ENCODE measurements at places on chromosomes 5 and 9.

- no peak for DNase-seq
These were observed 31.1 kb downstream of the KCNIP1 start for GRCh38 chr5:170534941-170535340.

- DNase-seq = no peak
These were observed 25.8 kb downstream of the CDC25C start for GRCh38 chr5:138305797-138306196.

DNA sequence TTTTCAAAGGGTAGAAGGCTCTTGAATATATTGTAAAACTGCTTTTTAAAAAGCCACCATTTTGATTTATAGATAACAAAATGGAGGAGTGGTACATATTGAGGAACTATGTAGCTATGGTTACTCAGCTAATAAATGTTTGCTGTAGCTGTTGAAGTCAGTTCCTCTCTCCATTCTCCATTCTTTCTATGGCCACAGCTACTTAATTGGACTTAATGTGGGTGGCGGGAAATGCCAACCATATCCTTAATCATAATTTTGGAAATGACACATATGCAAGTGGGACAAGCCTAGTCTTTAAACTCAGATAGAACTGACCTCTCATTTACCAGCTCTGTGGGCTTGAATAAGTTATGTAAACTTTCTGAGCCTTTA is 10.6 kb downstream of the CDKN2A start:
- no peak for DNase-seq

GRCh38 chr9:124242331-124243194 is 15.2 kb upstream of the NEK6 start:
- no peak for DNase-seq

DNA sequence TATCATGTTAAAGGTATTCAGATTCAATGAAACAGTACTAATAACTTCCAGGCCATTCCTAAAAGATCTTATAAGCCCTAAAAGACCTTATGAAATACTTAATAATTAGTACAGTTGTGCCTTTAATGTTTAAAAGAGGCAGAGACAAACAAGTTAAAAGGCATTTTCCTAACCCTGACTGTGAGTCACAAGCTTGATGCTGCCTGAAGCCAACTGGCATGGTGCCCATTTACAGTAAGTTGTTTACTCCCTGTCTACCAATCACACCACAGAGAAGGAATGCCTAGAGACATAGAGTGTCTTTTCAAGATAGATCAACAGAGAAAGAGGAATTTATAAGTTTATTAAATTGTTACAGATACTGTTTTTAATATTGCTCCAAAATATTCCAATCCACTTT is 47.8 kb downstream of the NR3C1 start:
- DNase-seq = peak; percentile 38

DNA sequence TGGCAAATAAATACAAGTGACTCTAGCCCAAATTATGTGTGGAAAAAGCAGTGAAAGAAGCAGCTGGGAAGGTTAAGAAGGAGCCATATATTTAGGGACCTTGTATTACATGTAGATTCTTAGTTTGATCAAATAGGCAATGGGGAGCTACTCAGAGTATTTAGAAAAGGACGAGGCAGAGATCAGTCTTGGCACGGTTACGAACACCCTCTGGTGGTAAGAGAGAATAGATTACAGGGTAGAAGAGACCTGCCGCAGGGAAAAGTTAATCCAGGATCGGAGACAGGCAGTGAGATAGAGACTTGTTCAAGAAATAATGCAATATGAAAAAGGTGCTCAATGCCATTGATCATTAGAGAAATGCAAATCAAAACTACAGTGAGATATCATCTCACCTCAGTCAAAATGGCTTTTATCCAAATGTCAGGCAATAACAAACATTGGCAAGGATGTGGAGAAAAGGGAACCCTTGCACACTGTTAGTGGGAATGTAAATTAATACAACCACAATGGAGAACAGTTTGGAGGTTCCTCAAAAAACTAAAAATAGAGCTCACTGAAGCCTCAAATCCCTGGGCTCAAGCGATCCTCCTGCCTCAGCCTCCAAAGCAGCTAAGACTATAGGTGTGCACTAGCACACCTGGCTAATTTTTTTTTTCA is 12.0 kb downstream of the INIP start:
- DNase-seq = no peak

GRCh38 chr9:4061717-4062116 is 238.2 kb downstream of the GLIS3 start:
- DNase-seq = no peak

DNA sequence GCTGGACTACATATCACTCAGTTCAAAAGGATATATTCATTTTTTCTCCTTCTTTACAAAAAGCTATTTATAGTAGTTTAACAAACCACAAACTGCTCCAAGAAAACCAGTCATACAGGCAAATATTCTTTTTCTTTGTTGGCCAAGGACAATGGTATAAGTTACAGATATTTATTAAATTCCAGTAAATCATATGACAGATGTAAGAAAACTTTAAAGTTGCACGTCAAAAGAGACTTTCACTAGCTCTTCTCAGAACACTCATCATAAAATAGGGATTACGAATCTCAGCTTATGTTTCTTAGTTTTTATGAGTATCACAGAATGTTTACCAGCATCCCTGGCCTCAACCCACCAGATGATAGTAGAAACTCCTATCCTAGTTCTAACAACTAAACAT is 67.2 kb downstream of the ANKRD31 start:
- DNase-seq = no peak

GRCh38 chr5:155189981-155190380 is 176.4 kb downstream of the KIF4B start:
- no peak for DNase-seq

DNA sequence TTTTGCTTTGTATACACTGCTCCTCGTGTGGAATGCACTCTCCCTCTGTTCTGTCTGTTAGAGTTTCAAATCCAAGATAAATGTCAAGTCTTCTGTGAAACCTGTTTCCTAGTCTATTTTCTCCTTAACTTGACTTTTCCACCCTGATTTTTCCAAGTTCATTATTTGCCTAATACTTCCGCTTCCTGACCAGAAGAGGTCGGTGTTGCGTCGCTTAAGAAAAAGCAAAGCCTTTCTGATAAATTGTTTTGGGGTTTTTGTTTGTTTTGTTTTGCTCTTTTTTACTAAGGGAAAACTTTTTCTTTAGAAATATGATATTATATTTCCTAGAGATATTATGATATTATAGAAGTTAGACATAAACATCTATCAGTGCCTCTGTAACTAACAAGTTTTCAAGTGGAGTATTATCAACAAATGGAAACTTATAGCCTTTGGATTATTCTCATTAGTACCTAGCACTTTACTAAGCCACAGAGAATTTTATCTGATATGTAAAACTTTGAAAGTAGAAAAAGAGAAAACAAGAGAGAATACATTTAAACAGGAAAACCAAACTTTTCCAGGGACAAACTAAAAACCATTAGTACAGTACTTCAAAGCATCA is 55.8 kb downstream of the PHAX start:
- DNase-seq = peak; percentile 27

DNA sequence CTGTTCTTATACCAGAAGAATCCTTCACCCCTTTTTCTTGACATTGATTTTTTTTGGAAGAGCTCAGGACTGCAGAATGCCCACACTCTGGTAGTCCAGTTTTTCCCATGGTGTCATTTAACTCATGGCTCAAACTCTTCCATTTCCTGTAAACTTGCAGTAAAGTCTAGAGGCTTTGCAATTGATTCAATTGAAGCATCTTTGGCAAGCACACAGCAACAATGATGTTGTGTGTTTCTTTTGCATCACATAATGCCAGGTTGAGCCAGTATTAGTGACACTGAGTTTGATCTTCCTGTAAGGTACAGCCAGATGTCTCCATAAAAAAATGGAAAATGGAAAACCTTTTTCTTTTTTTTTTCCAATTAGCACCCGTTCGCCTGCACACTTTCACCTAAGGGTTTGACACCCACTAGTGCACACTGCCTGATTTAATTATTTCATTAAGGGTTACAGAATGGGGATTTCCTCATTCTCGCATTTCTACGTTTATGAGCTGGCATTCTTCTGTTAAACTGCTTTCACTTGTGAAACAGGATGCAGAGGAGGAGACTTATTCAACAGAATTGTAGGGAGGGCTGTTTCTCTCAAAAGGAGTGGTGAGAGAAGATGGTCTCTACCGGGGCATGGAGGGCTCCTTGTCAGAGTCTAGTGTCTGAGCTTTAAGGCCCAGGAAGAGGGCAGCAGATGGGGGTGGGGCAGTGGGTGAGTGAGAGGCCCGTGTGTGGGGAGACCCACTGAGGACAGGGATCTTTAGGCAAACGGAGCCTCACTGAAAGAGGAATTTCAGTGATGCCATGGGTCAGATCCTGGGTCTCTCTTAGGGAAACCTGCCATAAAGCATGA is 2.2 kb upstream of the S1PR3 start:
- peak; percentile 32 for DNase-seq

DNA sequence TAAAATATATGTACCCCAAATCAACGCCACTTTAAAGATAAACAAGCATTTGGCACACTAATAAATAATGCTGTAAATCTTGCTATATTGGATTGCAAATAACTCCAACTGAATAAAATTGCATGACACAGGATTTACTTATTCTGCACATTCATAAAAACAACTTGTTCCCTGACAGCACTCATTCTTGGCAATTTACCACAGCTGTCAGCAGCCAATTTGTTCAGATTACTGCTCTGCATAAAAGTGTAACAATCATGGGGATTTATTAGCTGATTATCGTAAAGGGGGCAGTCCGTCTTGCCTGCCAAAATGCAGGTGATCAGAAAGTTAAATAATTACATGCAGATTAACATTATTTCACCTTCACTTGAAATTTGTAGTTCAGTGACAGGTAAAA is 285.3 kb downstream of the SLF1 start:
- DNase-seq = no peak

DNA sequence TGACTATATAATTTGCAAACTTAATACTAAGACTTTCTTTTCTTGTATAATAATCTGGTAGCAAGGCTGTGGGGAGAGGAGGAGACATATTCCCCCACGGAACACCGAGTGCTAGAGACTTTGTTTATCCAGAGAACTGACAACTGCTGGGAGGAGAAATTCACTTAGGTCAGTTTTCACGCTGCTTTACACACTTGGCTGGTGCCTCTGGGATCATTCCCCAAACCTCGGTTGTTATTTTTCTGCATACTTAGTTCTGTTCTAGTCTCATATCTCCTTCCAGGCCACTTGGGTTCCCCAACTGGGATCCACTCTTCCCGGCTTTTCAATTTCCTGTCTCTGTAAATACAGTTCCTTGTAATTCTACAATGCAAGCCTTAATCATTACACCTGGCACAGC is 238.2 kb upstream of the ADAMTS16 start:
- DNase-seq = no peak

GRCh38 chr5:67301285-67301903 is 104.8 kb upstream of the CD180 start:
- DNase-seq = no peak

DNA sequence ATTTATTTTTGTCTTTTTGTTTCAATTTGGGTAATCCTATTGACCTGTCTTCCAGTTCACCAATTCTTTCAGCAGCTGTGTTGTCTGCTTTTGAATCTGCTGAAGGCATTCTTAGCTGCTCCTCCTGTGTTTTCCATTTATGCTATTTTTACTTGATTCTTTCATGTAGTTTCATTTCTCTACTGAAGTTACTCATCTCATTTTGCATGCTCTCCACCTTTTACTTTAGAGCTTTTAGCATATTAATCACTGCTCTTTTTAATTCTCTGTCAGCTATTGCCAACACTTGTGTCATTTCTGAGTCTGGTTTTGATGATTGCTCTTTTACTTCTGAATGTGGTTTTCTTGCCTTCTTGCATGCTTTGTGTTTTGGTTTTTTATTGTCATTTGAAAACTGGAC is 496.0 kb upstream of the CLINT1 start:
- DNase-seq = no peak

DNA sequence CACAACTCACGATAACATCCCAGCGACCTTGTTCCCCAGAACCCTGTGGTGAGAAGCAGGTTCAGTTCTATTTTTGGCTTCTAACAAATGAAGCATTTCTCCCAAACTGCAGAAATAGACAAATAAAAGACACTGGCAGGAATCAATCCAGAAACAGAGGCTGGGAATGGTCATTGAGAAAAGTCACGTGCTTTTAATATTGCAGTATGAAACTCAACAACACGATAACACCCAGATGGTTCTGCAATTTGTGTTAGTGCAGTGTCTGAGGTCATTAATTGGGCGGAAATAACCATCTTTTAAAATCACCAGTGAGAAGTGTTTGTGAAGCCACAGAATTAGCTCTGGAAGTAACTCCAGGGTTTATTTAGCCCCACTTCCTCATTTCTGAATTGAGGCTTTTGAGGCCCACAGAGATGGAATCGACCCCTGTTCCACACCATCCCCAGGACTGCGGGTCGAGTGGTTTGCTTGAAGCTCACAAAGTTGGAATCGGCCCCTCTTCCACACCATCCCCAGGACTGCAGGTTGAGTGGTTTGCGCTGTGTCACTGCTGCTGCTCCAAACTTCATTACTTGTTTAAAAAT is 164.7 kb upstream of the IRX4 start:
- DNase-seq = no peak

DNA sequence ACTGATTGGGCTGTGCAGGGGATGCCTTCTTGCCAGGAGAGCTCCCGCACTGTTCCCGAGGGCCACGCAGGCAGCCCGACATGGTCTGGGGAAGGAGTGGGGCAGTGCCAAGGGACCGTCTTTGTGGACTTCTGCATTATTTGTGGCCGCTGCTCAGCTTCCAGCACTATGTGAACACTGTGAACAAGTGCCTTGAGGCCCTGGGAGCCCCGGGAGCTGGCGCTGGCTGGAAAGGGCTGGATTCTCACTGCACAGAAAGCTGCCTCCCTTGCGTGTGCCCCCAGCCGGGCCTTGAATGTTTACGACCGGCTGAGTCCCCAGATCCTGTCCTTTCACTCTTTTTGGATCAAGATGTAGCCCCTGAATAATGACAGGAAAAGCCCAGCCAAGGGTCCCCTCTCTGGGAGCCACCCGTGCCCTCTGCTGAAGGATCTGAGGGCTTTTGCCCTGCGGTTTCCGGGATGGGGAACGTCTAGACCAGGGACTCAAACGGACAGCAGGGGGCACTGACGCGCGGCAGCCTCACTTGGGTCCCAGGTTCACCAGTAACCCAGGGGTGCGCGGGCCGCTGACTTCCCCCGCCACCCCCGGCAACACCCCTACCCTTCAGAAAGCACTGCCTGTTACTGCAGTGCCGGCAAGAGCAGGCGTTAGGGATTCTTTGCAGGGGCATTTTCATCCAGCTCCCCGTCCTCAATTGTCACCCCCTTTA is 98.9 kb upstream of the FCN2 start:
- peak; percentile 24 for DNase-seq
